Airway epithelial cell (primary cell): ENCODE measurements at places on chromosomes 2 and 18. TPM values are rescaled to one million over a fixed set of nuclear protein-coding genes. Genes with fewer than 3 reads are reported as not detected.

The MOCOS gene
- 1.2 and 2.9 TPM in 2 replicates for total RNA-seq

The MATN3 gene
- total RNA-seq: 0.70 and 1.2 TPM in 2 replicates

The PIK3C3 gene
- 30.6 and 30.7 TPM in 2 replicates for total RNA-seq

The SLC16A14 gene
- 2.4 and 3.7 TPM in 2 replicates for total RNA-seq

The DPYSL5 gene
- not detected in 2 replicates for total RNA-seq

The PROKR1 gene
- total RNA-seq: not detected in 2 replicates

The PXDN gene
- total RNA-seq: 57.2 and 85.1 TPM in 2 replicates

The AAK1 gene
- 15.4 and 24.5 TPM in 2 replicates for total RNA-seq

The KCTD18 gene
- 17.0 and 37.8 TPM in 2 replicates for total RNA-seq

The ITPRIPL1 gene
- total RNA-seq: 0.28 and 0.99 TPM in 2 replicates

The SIX3 gene
- not detected in 2 replicates for total RNA-seq

The RUFY4 gene
- not detected in 2 replicates for total RNA-seq

The APLF gene
- 1.6 and 2.3 TPM in 2 replicates for total RNA-seq

The SOWAHC gene
- total RNA-seq: 45.2 and 53.9 TPM in 2 replicates

The CD8B2 gene
- not detected in 2 replicates for total RNA-seq

The GPR17 gene
- total RNA-seq: not detected in 2 replicates

The LYPD6B gene
- 6.0 and 7.3 TPM in 2 replicates for total RNA-seq

The CCDC138 gene
- total RNA-seq: 4.0 and 6.3 TPM in 2 replicates

The CAPN14 gene
- total RNA-seq: 2.9 and 4.0 TPM in 2 replicates

The CENPA gene
- 6.2 and 12.6 TPM in 2 replicates for total RNA-seq

The LONRF2 gene
- total RNA-seq: not detected in 2 replicates

The C2orf68 gene
- total RNA-seq: 11.7 and 12.4 TPM in 2 replicates

The WDPCP gene
- 2.5 and 5.3 TPM in 2 replicates for total RNA-seq

The ASXL2 gene
- total RNA-seq: 8.5 and 11.8 TPM in 2 replicates

The GPR45 gene
- total RNA-seq: not detected in 2 replicates

The CYTIP gene
- total RNA-seq: not detected in 2 replicates

The ANO7 gene
- 0.79 and 1.1 TPM in 2 replicates for total RNA-seq

The ATG9A gene
- 38.8 and 51.2 TPM in 2 replicates for total RNA-seq

The SCN7A gene
- total RNA-seq: not detected in 2 replicates

The STAT4 gene
- 2.6 and 3.9 TPM in 2 replicates for total RNA-seq

The DHRS9 gene
- 34.2 and 50.4 TPM in 2 replicates for total RNA-seq

The ABCG8 gene
- not detected in 2 replicates for total RNA-seq
